BE2C (cell line): ENCODE measurements at places on chromosomes 2 and 18.

- DNase-seq = peak; percentile 3
Measured at GRCh38 chr2:84458551-84459017, 496 bp downstream of the SUCLG1 start.

GRCh38 chr2:52022006-52022405 is 990.1 kb upstream of the NRXN1 start:
- DNase-seq = no peak

- DNase-seq = no peak
Measured at GRCh38 chr2:39160982-39161381, 40.1 kb upstream of the SOS1 start.

DNA sequence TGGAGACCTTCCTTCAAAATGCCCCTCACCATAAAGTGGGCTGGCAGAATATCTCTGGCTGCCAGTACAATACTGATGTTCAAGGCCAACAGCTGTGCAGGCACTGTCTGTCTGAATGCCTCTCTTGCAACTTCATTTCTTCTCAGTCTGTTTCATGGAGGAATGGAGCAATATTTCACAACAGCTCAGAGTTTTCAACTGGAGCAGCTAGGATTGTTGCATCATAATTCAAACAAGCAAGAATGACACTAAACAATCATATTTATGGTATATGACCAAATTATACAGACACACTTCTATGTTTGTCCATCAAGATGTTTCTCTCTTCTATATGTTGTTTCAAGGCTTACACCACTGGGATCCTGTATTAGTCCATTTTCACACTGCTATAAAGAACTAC is 444.2 kb downstream of the LRATD1 start:
- DNase-seq = no peak

GRCh38 chr18:7617738-7618422 is 50.8 kb downstream of the PTPRM start:
- DNase-seq = no peak

- DNase-seq = no peak
Measured at GRCh38 chr2:210445116-210445707, 31.3 kb downstream of the LANCL1 start.

- DNase-seq = peak; percentile 50
Measured at GRCh38 chr2:60554074-60554645, 706 bp upstream of the BCL11A start.

- no peak for DNase-seq
Measured at GRCh38 chr2:206855585-206856433, 83.5 kb upstream of the CPO start.

GRCh38 chr18:13893418-13893760 is 21.9 kb downstream of the MC2R start:
- DNase-seq = no peak

DNA sequence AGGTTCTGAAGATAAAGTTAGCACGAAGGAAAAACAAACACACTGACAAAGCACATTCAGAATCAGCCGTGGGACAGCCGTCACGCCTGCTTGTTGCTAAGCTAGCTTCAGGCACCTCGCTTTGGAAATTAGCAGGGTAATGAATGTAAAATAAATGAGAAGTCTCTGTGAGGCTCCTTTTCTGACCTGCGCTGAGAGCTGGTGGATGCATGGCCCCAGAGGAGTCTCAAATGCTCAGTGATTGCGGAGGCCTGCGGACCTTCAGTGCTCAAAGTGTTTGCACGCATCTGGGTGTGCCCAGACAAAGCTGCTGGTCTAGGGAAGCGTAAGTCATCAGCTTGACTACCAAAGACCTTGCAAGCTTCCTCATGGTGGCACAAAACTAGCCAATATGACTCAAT is 50.6 kb downstream of the CD8B2 start:
- DNase-seq = no peak

GRCh38 chr2:237512774-237513466 is 25.9 kb downstream of the MLPH start:
- peak; percentile 87 for DNase-seq

GRCh38 chr18:25305584-25305983 is 46.4 kb downstream of the ZNF521 start:
- no peak for DNase-seq

DNA sequence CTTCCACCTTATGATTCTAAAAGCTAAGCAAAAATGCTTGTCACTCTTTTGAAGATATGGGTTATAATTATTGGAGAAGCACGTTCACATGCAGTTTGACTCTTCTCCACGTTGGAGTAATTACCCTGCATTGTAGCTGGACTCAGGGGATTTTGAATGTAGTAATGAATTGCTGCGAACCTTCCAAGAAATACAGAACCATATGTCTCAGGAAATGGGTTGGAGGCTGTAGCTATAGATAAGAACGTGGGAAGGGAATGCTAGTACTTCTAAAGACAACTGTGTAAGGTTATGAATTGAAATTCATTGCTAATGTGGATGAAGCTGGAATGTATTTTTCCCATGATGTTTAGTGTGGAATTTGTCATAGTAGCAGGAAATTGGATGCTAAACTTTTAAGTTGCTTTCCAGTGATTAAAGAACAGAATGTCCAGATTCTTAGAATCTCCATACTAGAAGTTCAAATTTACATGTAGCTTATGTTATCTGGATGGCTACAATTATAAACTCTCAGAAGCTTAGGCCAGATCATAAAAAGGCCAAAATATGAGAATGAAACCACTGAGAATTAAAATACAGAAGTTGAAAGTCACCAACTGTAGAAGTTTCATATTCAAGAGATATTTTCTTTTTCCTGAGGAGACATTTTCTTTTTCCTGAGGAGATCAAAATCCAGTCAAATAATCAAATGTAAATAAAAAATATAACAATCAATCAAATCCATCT is 27.3 kb upstream of the SPOPL start:
- no peak for DNase-seq
